ENCODE measurements at places on chromosomes 16 and 17. TPM values are rescaled to one million over a fixed set of nuclear protein-coding genes. Genes with fewer than 3 reads are reported as not detected.

- no peak for DNase-seq
Observed at GRCh38 chr17:77973953-77974352, 15.4 kb downstream of the TNRC6C start.

GRCh38 chr17:48159232-48159631, 51.7 kb downstream of the SNX11 start:
- no peak for DNase-seq

- DNase-seq: no peak
Observed at GRCh38 chr16:11414815-11415775, 69.8 kb downstream of the RMI2 start.

The NEK8 gene
- 6.8 TPM for total RNA-seq

DNA sequence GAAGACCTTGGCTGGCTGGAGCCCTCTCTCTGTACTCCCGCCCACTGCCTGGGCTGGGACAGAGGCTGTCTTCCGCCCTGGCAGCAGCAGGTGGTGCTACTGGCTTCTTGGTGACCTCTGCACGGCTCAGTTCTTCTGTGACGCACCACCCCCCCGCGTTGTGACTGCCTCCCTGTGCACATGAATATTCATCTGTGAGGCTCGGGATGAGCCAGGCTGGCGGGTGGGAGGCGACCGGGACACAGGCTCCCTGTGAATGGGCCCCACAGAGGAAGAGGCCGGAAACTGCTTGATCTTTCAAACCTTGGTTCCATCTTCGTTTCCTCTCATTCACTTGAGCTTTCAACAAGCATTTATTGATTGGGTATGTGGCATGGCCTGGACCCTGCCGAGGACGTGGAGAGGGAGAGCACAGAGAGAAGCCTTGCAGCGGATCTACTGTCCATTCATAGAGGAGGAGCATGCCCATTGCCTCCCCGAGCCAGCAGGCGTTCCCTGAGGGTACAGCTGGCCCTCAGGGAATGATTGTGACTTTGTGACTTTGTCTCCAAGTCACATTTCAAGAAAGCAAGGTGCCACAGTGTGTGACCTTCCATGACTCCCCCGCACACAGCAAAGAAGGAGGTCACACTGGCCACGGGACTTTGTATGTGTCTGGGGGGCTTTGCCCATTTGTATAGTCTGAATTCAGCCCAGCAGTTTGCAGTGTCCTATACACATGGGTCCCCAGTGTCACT, 45.0 kb downstream of the B9D1 start:
- DNase-seq: peak; percentile 40

DNA sequence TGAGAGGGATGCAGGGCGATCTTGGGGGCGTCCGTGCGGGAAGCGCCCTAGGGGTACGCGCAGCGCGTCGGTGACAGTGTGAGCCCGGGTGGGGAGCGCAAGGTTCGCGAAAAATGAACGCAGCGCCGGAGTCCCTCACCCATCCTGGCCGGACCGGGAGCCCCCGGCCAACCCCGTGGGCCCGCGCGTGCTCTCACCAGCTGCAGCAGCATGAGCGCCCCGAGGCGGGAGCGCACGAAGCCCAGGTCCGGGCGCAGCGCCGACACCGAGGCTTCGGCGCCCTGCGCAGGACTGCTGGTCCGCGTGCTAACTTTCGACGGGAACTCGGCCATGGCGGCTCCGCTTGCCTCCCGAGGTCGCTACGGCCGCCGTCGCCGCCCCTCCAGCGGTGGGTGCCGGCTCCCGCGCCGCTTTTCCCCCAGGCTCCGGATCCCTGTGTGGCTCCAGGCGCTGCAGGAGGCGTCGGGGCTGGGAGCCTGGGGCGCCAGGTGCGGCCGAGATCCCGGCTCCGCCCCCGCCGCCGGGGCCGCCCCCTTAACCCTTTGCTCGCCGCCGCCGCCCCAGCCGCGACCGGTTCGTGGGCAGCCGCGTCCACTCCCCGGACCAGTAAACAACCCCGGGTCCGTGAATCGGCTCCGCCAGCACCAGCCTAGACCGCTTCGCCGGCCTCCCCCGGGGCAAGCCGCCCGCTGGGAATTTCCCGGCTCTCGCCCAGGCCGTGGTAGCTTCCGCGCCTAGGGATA, at the start of gene PLLP:
Gene PLLP (minus strand): TSS at position 464 of the 743 bp plus-strand sequence. CDS start 132 bp downstream, at position 332.
- no peak for DNase-seq

- no peak for DNase-seq
Observed at GRCh38 chr17:22142091-22142490, 449.8 kb downstream of the KCNJ18 start.

DNA sequence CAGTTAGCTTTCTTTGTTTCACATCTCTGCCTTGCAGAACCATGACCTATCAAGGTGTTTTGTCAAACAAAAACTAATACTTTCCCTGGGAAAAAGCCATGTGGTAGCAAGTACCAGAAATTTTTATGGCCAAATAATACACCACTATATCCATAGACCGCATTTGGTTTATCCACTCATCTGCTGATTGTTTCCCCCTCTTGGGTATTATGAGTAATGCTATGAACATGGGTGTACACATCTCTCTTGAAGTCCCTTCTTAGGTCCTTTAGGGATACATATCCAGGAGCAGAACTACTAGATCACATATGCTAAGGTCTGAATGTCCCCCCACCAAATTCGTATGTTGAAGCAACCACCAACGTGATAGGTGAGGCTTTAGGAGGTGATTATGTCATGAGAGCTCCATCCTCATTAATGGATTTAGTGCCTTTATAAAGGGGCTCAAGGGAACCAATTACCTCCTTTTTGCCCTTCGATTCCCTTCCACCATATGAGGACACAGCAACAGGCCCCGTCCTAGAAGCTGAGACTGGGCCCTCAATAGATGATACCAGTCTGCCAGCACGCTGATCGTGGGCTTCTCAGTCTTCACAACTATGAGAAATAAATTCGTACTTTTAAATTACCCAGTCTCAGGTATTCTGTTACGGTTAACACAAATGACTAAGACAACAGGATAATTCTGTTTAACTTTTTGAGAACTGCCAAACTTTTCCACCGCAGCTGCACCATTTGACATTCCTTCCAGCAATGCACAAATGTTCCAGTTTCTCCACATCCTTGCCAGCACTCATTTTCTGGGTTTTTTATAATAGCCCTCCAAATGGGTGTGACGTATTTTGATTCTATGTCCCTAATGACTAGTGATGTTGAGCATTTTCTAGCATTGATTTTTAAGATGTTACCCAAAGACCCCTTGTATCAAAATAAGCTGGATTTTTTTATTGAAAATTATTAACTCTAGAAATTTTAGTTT, 30.0 kb downstream of the SIAH1 start:
- peak; percentile 24 for DNase-seq

The IKZF3 gene
- not detected for total RNA-seq

The NECAB2 gene
- 0.90 TPM for total RNA-seq

GRCh38 chr16:52515068-52515671, 31.8 kb downstream of the TOX3 start:
- no peak for DNase-seq

- DNase-seq: no peak
Observed at GRCh38 chr17:39596543-39597267, 11.0 kb downstream of the NEUROD2 start.

The GNGT2 gene
- total RNA-seq: 0.45 TPM

- no peak for DNase-seq
Observed at GRCh38 chr17:16398270-16399267, 16.8 kb upstream of the TRPV2 start.

GRCh38 chr16:77172951-77173350, 18.0 kb upstream of the MON1B start:
- no peak for DNase-seq

DNA sequence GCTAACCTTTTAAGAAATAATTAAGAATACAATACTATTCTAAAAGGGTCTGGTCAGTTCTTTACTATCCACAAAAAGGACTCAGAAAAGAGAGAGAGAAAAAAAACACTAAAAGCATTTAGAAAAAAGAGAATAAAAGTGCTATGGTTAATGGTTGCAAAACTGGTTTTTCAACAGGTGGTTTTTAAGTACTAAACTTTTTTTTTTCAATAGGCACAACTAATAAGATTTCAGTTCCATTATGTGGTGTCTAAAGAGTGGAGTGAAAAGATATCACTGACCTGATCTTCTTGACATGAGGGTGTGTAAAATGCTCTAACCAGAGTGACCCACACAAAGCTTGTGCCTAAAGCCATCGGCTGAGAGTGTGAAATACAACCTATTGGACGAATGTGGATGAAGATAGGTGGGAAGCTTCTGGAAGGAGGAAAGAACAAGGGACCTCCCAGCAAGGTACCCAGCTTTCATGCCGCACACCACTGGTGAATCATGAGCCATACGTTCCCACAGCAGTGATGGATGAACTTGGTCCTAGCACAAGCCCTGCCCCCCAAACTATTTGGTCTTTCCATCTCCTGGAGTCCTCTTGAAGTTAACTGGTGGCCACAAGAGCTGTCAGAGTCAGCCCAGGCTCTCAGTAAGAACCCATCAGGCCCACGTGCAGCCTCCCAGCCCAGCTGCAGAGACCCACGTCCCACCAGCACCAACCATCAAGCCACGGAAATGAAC, 103.0 kb downstream of the ZFHX3 start:
- DNase-seq: no peak

The TBC1D26 gene
- not detected for total RNA-seq

GRCh38 chr17:63929860-63930766, 2.0 kb downstream of the CD79B start:
- peak; percentile 40 for DNase-seq

DNA sequence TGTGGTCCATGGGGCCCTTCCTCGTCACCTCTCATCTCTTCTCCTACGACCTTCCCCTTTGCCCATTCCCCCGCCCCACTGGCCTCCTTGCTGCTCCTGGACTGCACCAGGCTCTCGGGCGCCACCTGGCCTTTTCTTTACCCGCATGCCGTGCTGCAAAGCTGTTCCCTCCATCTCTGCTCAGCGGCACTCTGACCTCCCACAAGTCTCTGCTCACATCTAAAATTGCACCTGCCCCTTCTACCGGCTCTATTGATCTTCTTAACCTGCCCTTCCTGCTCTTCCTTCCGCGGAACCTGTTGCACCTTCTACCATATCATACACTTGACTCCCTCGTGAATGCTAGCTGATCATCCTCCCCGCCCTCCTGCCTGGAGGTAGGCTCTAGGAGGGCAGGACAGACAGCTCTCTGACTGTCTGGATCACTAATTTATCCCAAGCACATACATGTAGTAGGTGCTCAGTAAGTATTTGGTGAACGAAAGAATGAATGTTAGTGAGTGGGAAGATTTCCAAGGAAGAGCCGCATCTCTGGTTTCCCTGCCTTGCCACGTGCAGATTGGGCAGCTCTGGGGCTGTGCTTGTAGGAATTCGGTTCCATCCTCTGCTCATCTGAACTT, 17.3 kb downstream of the DNAH17 start:
- DNase-seq: no peak

The C16orf86 gene
- total RNA-seq: 14.8 TPM

GRCh38 chr17:2926019-2926650, 129.9 kb downstream of the RAP1GAP2 start:
- peak; percentile 36 for DNase-seq

GRCh38 chr17:47618410-47618809, 31.3 kb upstream of the KPNB1 start:
- no peak for DNase-seq

The USP43 gene
- not detected for total RNA-seq

GRCh38 chr16:76653390-76654026, 376.3 kb downstream of the CNTNAP4 start:
- DNase-seq: peak; percentile 44

DNA sequence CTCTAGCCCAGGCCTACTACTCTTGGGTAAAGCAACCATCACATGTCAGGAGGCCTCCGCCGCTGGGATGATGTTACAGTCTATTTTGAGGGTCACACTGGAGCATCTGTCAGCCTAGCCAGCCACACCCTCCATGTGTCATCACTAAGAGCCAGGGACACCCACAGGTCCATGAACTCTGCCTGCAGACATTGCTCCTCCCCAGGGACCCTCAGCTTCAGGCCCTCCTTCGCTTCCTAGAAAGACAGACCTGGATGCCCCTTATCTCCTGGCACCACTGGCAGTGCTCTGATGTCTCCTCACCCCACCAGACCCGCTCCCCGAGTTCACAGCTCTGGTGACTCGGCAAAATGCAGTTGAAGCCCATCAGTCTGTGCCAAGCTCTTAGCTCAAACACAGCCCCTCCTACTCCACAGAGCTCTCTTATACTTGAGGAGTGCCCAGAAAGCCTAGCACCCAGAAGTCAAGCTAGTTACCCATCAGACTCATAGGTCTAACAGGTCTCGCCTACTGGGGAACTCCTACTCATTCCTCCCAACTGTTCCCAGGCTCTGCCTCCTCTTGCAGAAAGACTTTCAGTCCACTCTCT, 5.9 kb downstream of the RANBP10 start:
- DNase-seq: no peak

DNA sequence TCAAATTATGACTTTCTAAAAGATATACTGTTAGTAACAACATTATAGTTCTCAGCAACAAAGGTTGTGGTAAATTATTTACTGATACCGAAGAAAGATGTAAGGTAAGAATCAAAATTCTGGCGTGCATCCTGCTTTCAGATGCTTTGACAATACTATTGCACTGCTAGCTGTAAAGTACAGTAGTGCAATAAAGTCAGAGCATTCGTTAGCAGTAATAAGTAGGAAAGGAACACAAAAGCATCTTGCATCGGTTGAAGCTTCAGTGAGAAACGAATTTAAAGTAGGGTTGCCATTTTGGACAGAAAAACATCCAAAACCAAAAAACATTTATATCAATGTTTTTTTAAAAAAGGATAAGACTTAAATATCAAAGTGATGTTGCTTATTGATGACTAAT, 4.0 kb downstream of the SKA2 start:
- peak; percentile 20 for DNase-seq

DNA sequence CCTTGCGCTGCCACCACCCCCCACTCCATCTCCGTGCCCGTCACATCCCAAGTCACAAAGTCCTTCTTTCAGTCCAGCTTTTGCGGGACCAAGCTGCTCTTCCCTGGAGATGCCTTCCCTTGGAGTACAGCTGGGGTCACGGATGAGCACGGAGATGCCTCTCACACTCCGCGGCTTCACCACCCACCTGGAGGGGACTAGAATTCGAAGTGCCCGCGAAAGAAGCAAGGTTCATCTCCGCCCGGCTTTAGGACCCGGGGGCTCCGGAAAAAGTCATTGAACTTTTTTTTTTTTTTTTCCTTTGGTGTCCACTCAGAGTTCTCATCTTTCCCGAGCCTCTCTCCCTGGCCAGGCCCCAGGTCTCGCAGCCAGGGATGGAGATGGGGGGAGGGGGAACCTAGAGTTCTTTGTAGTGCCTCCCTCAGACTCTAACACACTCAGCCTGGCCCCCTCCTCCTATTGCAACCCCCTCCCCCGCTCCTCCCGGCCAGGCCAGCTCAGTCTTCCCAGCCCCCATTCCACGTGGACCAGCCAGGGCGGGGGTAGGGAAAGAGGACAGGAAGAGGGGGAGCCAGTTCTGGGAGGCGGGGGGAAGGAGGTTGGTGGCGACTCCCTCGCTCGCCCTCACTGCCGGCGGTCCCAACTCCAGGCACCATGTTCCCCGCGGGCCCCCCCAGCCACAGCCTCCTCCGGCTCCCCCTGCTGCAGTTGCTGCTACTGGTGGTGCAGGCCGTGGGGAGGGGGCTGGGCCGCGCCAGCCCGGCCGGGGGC, at the start of gene FKBP10:
Gene FKBP10 (plus strand): TSS at position 624 of the 771 bp plus-strand sequence. CDS start 31 bp downstream, at position 655.
- DNase-seq: peak; percentile 87

The HIGD1B gene
- total RNA-seq: not detected

DNA sequence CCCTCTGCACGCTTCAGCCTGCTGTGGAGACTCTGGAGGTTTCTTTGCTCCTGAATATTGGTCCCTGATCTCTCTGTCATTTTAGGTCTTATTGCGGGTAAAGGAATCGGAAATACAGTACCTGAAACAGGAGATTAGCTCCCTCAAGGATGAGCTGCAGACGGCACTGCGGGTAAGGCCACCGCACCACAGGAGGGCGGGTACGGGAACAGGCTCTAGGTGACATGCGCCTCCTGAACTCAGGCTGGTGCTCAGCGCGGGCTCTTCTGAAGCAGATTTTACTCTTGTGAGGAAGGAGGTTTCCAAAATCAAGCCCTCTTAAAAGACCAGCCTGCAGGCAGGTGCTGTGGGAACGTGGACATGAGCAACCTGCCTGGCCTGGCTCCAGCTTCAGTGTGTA, 29.8 kb downstream of the PLD6 start:
- no peak for DNase-seq

The DHRS7C gene
- total RNA-seq: not detected

Data from fibroblast of the aortic adventitia (primary cell).